ENCODE measurements at places on chromosomes 7 and 10.

DNA sequence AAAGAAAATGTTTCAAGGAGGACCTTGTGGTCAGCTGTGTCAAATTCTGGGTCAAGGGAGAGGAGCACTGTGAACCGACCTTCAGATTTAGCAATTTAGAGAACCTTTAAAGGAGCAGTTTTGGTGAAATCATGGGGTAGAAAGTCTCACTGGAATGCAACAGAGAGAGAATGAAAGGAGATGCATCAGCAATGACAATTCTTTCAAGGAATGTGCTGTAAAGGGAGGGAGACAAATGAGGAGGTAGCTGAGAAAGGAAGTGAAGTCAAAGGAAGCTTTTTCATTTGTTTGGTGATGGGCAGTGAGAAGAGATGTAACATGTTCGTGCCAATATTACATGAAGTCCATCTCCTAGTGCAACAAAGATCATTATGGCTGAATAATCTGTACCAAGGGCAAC lies 166.0 kb downstream of the TSPAN12 start:
- no peak for DNase-seq

DNA sequence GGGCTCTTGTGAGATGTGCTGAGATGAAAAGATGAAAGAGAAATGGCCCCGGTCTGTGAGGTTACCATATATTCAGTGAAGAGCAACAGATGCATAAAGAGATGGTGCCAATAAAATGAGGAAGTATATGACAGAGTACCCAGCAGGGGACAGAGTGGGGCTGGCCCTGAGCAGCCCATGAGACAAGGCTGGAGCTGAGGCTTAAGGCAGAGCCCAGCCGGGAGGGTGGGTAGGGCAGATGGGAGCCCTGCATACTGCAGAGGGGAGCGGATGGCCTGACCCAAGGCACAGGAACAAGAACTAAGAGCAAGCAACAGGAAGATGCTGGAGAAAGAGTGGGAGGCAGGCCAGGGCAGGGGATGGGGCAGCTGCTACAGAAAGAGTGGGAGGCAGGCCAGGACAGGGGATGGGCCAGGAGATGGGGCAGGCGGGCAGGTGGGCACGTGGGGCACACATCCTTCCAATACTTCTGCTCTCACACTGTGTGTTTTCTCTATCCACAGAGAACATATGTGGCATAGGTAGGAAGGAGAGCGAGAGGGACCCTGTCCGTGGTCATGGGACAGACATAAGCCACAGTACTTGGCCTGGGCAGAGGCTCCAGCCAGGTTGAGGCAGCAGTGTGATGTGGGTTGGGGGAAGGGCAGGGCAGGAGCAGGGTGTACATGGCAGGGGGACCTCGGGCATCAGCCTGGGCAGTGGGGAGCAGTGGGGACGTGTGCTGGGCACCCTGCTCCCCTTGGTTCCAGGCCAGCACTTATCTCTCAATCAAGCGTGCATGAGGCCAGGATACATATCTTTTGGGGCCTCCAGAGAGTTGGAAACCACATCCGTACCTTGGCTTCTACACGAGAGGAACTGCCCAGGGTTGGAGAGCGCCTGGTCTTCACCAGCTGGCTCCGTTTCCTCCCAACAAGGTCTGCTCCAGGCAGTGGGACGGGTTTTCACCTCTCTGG lies 91.6 kb upstream of the IKZF1 start:
- no peak for DNase-seq

GRCh38 chr10:119242186-119242585 lies 34.8 kb downstream of the GRK5 start:
- no peak for DNase-seq

GRCh38 chr10:102597131-102597991 lies 46.9 kb upstream of the TRIM8 start:
- no peak for DNase-seq

DNA sequence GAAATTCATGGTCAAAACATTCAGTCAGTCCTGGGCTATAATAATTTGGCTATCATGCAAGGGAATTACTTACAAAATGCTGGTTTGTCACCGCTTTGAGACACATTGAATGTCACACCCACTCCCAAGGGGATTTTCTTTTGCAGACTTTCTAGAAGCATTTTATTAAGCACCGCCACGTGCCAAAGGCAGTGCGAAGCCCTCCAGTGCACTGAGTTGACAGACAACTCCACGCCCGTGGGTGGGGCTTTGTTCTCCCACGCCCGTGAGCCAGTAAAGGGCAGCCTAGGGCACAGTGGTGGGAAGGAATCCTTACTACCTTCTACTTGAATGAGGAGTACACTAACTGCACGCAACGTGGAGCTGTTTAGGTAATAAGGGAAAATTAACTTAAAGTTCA lies 515.8 kb downstream of the KCNMA1 start:
- DNase-seq: no peak

GRCh38 chr7:24979863-24980533 lies at the start of gene OSBPL3:
Gene OSBPL3, minus strand, starts transcription at chr7:24980178. Its CDS starts 87,706 bp downstream, at chr7:24892472.
- DNase-seq: peak; percentile 95
